ENCODE measurements at places on chromosomes 5 and 9.

GRCh38 chr5:322281-322941 is 897 bp downstream of the AHRR start:
- DNase-seq, result no peak

- DNase-seq, result no peak
Measured at GRCh38 chr9:116278326-116278725, 124.7 kb downstream of the PAPPA start.

- no peak for DNase-seq
Measured at GRCh38 chr9:135399000-135399649, 80.5 kb upstream of the PPP1R26 start.

- no peak for DNase-seq
Measured at GRCh38 chr5:72451741-72452505, 55.3 kb downstream of the ZNF366 start.

DNA sequence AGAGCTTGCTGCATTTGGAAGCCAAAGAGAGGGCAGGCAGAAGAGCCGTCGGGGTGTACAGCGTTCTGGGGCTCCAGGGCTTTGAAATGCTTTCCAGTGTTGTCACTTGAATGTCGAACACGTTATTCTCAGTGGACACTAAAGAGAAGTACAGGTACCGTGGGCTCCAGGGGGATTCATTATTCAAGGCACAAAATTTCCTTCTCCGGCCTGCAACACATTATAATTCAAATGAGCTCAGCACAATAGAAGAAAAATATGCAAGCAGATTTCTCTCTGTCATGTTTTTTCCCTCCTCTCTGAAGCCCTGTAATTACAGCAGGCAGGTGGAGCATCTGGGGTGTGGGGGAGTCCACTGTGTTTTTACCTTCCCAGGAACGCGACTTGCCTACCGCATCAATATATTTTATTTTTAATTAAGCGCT is 293.1 kb downstream of the ZSWIM6 start:
- no peak for DNase-seq

DNA sequence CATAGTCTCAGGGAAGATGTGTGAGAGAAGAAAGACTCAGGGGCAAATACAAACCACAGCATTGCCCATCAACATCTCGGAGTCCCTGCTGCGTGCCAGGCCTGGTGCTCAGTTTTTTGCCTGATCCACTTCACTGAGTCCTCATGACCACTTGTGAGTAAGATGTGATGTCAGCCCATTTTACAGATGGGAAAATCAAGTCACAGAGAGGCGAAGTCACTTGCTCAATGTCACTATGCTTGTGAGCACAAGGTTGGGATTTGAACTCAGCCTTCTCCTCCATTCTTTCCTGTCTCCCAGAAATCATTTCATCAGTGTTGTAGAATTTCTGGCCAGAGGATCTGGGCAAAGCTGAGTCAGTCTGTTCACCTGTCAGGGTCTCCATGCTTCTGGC is 34.6 kb upstream of the PSD2 start:
- no peak for DNase-seq

GRCh38 chr5:33692980-33693379 is 198.8 kb downstream of the ADAMTS12 start:
- DNase-seq, result no peak

DNA sequence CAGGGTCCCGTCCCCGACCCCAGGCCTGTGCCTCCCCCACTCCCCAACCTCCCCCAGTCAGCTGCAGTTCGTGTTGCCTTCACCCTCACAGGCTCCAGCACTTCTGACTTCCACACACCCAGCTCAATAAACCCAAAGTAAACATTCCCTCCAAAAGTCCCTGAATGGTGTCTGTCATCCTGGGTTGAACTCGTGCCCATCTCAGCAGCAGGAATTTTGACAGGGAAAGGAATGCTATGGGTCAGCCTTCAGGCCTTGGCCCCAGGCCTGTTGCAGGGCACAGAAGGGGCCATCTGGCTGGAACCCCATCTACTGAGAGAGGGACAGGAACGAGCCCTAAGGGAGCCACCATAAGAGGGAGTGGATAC is 29.6 kb upstream of the CNOT6 start:
- no peak for DNase-seq

- DNase-seq, result no peak
Measured at GRCh38 chr9:92455217-92455616, 27.1 kb downstream of the ASPN start.

DNA sequence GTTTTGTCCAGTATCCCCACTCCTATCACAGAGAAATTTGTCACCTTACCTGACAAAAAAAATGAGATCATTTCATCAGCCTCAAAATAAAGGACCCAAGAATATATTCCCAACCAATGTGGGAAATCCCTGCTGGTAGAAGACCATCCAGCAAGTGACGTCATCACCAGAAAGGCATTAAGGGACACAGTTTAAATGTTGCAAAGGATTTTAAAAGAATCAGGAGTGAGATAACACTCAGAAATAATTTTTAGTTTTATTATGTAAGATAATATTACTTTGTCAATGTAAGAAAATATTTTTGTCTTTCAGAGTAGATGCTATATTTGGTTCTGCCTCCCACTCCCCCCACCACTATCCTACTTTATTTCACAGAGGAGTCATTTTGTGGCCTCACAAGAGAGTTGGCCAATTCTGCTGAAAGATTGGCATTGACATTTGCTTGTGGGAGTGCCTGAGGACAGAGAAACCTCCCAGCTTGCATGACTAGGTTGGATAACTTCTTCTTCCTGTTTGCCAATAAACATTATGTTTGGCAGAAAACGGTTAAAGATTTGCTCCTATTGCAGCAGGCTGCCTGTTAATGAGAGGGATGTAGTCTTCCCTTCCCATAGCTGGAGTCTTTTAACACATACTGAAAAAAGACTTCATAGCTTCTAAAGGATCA is 288.6 kb upstream of the DAB2 start:
- no peak for DNase-seq

- no peak for DNase-seq
Measured at GRCh38 chr9:5579881-5580280, 49.0 kb upstream of the RIC1 start.

GRCh38 chr5:42267091-42267490 is 156.1 kb upstream of the GHR start:
- DNase-seq, result no peak

GRCh38 chr5:149878371-149878770 is 66.2 kb downstream of the PDE6A start:
- DNase-seq, result no peak

DNA sequence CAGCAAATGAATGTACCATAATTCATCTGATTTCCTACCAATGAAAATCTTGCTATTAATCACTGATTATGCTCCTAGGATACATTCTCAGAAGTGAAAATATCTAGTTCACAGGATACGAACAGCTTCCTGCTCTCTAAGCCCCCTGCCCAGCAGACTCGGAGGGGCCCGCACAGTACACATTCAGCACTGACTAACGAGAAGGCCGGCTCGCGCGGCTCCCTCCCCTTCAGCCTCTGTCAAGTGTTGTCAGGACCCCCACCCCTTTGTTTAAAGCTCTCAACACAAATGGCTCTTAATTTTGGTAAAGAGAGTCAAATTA is 82.0 kb downstream of the PRRT1B start:
- no peak for DNase-seq

GRCh38 chr5:21209409-21209808 is 1221.4 kb upstream of the CDH18 start:
- no peak for DNase-seq

DNA sequence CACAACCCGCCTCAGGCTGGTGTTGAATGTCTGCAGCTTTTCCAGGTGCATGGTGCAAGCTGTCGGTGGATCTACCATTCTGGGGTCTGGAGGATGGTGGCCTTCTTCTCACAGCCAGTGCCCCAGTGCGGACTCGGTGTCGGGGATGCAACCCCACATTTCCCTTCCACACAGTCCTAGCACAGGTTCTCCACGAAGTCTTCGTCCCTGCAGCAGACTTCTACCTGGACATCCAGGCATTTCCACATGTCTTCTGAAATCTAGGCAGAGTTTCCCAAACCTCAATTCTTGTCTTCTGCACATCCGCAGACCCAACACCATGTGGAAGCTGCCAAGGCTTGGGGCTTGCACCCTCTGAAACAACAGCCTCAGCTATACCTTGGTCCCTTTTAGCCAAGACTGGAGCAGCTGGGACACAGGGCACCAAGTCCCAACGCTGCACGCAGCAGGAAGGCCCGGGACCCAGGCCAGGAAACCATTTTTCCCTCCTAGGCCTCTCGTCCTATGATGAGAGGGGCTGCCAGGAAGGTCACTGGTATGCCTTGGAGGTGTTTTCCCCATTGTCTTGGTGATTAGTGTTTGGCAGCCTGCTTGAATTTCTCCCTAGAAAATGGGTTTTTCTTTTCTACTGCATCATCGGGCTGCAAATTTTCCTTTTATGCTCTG is 18.2 kb downstream of the PSIP1 start:
- DNase-seq, result no peak

GRCh38 chr9:71683598-71684235 is 84.6 kb downstream of the CEMIP2 start:
- DNase-seq, result no peak

GRCh38 chr9:112149211-112149610 is 25.9 kb downstream of the SUSD1 start:
- DNase-seq, result no peak

DNA sequence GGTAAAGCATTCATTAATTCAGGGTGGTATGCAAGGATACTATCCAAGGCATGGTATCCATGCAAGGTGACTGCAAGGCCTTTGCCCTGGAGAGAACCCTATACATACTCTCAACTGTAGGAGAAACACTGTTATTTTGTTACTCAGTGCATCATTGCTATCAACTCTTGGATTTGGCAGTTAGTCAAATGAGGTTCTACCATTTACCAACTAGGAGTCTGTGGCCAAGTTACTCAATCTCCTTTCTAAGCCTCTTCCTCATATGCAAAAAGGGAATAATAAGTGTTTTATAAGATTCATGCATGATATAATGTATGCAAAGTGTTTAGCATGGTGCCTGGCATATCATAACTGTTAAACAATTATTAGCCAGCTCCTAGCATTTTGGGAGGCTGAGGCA is 4.0 kb downstream of the PCDHGC3 start:
- no peak for DNase-seq

DNA sequence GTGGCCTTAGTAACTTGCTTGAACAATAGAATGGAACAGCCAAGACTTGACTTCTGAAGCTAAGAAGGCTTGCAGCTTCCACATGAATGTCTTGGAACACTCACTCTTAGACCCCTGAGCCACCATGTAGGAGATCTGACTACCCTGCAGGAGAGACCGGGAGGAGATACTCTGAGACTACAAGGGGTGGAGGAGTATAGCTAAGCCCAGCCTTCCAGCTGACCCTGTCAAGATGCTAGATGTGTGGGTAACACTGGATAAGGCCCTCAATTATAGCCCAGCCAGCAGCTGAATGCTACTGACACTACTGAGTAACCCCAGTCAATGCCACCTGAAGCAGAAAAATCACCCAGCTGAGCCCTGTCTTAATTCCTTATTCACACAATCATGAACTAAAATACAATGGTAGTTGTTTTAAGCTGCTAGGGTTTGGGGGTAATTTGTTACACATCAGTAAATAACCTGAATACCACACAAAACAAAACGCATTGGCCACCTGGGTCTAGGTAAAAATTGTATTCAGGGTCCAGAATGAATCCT is 180.9 kb downstream of the FSTL4 start:
- no peak for DNase-seq

DNA sequence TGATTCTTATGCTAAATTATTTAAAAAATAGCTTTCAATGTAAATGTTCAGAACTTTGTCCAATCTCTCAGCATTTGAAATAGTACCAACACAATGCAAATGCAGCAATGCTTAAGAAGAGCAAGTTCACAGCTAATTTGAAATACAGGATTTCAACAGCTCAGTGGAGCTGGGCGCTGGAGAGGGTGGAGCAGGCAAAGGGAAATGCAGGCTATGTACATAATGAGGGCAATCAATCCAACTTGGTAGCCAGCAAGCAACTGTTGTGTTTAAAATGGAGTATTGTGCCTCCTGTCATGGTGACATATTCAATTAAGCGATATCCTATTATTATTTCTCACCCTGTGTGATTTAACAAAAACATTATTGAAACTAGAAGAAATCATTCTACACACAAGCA is 568.8 kb downstream of the PSAT1 start:
- DNase-seq, result no peak

GRCh38 chr9:70406434-70406862 is 8.0 kb downstream of the KLF9 start:
- no peak for DNase-seq

DNA sequence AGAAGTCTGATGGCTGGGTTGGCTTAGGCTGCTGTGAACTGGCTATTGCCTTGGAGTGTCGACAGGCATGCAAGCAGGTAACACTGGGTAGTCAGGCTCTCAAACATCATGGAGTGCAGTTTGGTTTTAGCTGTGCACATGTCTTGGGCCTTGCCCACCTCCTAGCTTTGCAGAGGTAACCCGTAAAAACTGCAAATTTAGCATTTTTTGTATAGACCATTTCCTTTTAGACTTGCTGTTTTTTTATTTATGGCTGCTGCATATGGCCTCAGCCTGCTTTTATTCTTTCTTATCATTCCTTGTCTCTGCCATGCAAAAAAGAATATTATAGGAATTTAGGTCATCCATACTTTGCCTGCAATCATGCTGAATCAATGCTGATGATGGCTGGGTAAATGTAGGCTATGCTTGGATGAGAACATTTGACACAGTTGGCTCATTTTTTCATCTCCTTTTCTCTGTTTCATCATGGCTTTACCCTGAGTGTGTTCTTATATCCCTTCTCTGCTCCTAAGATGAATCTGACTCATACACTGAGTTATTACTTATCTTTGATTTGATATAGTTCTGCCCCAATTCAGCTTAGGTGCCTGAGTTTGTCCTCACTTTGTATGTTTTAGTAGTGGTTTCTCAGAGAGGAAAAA is 27.2 kb downstream of the RECK start:
- no peak for DNase-seq

DNA sequence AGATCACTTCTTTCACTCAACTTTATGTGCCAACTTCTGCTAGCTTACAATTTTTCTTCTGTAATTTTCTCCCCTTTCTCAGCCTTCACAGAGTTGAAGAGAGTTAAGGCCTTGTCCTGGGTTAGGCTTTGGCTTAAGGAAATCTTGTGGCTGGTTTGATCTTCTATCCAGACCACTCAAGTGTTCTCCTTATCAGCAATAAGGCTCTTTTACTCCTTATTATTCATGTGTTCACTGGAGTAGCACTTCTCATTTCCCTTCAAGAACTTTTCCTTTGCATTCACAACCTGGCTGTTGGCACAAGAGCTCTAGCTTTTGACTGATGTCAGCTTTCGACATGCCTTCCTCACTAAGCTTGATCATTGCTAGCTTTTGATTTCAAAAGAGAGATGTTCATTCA is 86.9 kb upstream of the ALDH1B1 start:
- DNase-seq, result no peak

GRCh38 chr9:26308328-26308727 is 584.3 kb downstream of the CAAP1 start:
- DNase-seq, result no peak

Data from activated CD8-positive, alpha-beta memory T cell treated with anti-CD3 and anti-CD28 coated beads for 1 hour (primary cell).